ENCODE measurements at places on chromosomes 6 and 20. TPM values are rescaled to one million over a fixed set of nuclear protein-coding genes. Genes with fewer than 3 reads are reported as not detected.

The WASF1 gene
- total RNA-seq, result 0.47 TPM

The TCP11 gene
- total RNA-seq, result not detected

The EEF1A2 gene
- 0.84 TPM for total RNA-seq

The C20orf144 gene
- 0.30 TPM for total RNA-seq

The EPB41L1 gene
- 0.28 TPM for total RNA-seq

DNA sequence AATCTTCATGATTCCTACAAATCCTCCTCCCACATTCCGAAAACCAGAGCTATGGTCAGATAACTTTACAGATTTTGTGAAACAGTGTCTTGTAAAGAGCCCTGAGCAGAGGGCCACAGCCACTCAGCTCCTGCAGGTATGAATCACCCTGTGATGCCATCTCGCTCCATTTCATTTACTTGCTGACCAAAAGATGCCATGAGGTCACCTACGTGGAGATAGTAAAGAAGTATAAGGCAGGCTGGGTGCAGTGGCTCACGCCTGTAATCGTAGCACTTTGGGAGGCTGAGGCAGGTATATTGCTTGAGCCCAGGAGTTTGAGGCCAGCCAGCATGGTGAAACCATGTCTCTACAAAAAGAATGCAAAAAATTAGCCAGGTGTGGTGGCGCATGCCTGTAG is 30.9 kb downstream of the STK4 start:
- H3K27me3 ChIP-seq, result no peaks in the 10 kb centered on the region
- H3K4me1 ChIP-seq, result peaks cover 36% of the 10 kb centered on the region
- H3K27ac ChIP-seq, result no peak overlapping the region
- no peak overlapping the region for H3K4me3 ChIP-seq

DNA sequence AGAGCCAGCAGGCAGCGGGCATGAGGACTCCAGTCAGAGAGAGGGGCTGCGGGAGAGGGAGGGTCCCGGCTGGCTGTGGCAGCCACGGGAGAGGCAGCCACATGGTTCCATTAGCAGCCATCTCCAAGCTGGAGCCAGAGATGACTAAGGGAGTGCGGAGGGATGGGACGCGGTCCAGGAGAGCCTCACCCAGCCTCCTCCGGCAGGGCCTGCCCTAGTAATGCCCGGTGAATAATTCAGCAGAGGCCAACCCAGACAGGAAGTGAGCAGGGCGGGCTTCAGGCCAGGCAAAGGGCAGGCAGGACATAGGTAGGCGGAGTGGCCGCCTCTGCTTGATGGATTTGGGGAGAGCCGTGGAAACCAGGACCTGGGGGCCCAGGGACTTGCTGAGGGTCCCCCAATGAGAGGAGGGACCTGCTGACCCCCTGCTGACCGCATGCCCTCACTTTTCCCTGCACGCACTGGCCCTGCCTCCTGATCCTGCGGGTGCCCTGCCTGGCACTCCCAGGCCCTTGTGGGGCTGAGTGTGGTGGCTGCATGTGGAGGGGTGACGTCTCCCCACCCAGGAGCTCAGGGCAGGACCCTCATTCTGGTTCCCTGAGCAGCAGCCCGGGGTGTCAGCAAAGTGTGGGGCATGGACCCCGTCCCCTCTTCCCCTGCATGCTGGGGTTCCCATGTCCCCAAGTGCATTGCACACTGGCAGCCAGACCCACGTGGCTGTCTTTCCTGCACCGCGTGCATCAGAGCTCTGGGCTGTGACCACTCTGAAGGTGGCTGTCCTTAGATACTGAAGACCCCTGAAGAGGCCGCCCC is 51.8 kb upstream of the SLCO4A1 start:
- H3K27ac ChIP-seq, result no peak overlapping the region
- H3K27me3 ChIP-seq, result peaks cover 19% of the 10 kb centered on the region
- H3K4me1 ChIP-seq, result no peaks in the 10 kb centered on the region
- H3K36me3 ChIP-seq, result no peaks in the 10 kb centered on the region

- H3K27me3 ChIP-seq, result peaks cover 5% of the 10 kb centered on the region
- no peaks in the 10 kb centered on the region for H3K36me3 ChIP-seq
- no peak overlapping the region for H3K27ac ChIP-seq
- H3K4me1 ChIP-seq, result no peaks in the 10 kb centered on the region
- DNase-seq, result no peak
Observed at GRCh38 chr6:46948699-46949098, 27.0 kb upstream of the ADGRF5 start.

- peaks cover 42% of the 10 kb centered on the region for H3K27me3 ChIP-seq
- no peak overlapping the region for H3K4me3 ChIP-seq
- H3K27ac ChIP-seq, result no peak overlapping the region
- peaks cover 10% of the 10 kb centered on the region for H3K4me1 ChIP-seq
- no peak for DNase-seq
Observed at GRCh38 chr6:137268911-137269310, 49.7 kb upstream of the IFNGR1 start.

- no peak overlapping the region for H3K27ac ChIP-seq
- no peaks in the 10 kb centered on the region for H3K27me3 ChIP-seq
- H3K4me3 ChIP-seq, result no peak overlapping the region
- DNase-seq, result no peak
- peaks cover 12% of the 10 kb centered on the region for H3K4me1 ChIP-seq
- H3K36me3 ChIP-seq, result peaks cover 44% of the 10 kb centered on the region
Observed at GRCh38 chr20:63597651-63598478, 23.8 kb upstream of the HELZ2 start.
